GM04504 (cell line): ENCODE measurements at places on chromosomes 4 and X.
A peak's percentile ranks its signal among the peaks of the same experiment; 100 is the strongest.

DNA sequence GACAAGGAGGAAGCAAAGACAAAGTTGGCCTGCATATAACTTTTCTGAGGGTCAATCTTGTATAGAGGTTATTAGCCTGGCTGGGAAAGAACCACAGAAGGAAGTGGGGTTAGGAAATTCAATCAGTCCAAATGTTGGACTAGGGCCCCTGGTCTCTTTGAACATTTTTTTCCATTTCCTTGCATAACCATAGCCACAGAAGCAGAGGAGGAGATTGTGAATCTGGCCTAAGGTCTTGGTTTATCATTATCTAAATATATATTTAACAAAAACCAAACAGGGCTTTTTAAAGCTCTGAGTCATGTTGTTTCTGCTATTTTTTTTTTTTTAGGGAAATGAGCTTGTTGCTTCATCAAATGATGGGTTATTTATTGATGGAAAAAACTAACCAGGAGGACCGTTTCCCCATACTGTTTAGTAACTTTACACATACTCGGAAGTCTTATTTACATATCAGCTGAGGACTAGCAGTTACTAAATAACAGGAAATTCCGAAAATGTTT is 97.7 kb upstream of the ACSL4 start:
- DNase-seq: peak; percentile 20

DNA sequence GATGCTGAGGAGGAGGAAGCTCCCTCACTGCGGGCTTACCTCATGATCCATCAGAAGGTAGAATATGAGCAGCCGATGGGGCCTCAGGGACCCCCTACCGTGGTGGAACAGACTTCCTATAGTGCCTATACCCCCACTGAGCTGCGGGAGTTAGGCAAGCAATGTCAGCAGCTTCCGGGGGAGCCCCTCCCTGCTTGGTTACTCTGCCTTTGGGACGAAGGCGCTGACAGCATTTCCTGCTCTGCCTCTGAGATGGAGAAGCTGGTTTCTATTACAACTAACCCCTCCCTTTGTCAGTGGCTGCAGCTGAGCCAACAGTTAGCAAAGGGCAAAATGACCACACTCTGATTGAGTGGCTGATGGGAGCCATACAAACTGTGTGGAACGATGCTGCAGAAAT is 430.7 kb downstream of the IDS start:
- peak; percentile 22 for DNase-seq

DNA sequence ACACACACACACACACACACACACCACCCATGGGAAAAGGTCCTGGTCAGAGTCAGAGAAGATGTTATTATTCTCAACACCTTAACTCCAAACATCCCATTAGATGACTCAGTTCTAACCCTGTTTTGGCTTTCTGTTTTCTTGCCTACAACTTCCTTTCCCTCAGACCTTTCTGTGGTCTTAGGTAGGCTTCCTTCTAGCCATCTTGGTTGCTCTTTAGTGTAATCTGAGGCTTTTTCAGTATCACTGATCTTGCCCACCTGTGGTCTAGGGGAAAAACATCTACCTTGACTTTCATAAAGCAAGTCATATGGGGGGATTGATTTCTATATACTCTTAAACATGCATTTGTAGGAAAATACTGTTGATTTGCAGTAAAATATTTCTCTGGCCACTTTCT is 56.9 kb downstream of the ATG4A start:
- no peak for DNase-seq

DNA sequence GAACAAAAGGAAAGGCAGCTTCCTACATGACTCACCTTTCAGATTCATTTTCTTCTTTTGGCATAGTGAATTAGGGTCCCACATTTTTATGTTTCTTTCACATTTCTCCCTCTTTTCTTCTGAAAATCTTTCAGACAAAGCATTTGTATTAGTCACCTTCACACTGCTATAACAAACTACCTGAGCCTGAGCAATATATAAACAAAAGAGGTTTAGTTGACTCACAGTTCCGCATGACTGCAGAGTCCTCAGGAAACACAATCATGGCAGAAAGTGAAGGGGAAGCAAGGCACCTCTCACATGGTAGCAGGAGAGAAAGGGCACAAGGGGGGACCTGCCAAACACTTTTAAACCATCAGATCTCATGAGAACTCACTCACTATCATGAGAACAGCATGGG is 36.9 kb downstream of the MAGEA9 start:
- DNase-seq: no peak

DNA sequence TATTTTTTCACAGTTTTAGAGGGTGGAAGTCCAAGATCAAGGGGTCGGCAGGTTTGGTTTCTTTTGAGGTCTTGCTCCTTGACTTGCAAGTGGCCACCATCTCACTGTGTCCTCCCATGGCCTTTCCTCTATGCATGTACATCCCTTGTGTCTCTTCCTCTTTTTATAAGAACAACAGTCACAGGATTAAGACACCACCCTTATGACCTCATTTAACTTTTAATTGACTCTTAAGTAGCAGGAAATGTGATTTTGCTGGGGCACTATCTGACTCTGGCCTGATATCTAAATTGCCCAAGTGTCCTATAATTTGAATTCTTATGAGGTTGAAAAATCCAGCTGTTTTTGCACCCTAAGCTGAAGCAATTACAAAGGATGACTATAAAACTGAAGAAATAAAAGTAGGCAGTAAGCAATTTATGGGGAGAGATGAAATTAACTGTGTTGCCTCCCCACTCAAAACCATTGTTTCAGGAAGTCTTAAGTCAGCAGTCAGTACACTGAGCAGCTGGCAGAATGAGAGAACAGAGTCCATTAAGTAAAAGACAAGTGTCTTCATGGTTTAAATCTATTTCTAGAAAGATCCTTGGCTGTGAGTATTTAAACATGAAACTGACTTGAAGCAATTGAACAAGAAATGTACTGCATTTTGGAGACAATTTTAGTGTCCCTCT is 601.3 kb downstream of the SPRY1 start:
- DNase-seq: no peak

DNA sequence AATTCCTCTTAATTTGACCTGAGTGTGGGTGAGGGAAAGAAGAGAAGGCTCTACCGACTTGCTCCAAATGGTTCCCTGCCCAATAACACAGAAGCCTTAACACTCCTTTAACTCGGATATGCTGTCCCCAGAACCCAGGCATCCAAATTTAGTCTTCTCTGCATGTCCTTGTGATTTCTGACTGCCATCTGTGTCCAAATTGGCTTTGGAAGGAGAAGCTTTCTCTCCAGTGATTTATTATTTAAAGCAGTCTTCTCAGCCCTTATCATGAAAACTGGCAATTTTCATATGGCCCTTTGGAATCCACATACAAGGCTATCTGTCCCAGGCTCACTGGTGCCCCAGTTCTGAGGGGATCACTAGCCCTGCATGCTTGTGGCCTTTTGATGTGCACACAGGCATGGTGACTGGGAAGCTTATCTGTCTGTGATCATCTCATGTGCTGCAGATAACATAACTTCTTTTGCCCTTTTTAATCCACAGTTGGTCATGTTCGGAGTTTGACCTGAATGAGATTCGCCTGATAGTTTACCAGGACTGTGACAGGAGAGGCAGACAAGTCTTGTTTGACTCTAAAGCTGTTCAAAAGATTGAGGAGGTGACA is 56.7 kb downstream of the FNIP2 start:
- no peak for DNase-seq

- no peak for DNase-seq
These were observed 213.5 kb downstream of the CBR4 start for GRCh38 chr4:168796362-168797106.

- no peak for DNase-seq
These were observed 200.4 kb downstream of the ARHGAP24 start for GRCh38 chr4:85675076-85676049.

DNA sequence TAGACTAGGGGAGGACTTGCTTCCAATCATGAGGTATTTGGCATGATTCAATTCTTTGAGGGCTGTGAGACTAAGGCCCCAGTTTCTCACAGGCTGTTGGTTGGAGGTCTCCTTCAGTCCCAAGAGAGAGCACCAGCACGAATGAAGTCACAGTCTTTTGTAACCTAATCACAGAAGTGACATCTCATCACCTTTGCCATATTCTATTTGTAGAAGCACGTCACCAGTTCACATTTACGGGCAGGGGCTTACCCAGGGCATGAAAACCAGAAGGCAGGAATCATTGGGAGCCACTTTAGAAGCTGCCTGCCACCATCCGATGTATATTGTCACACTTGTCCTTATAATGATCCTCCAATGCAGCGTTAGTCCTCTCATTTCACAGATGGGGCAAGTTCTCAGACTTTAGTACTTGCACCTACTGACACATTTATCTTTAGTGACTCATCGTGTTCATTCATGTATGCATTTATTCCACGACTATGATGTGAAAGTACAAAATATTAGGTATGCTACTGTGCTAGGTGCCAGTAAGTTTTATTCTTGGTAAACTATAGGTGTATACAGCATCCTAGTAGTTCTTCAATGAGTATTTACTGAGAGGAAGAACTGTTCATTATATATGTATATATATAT is 163.8 kb upstream of the PGRMC2 start:
- DNase-seq: no peak

- no peak for DNase-seq
These were observed 50.2 kb downstream of the JAKMIP1 start for GRCh38 chr4:6150046-6150735.

DNA sequence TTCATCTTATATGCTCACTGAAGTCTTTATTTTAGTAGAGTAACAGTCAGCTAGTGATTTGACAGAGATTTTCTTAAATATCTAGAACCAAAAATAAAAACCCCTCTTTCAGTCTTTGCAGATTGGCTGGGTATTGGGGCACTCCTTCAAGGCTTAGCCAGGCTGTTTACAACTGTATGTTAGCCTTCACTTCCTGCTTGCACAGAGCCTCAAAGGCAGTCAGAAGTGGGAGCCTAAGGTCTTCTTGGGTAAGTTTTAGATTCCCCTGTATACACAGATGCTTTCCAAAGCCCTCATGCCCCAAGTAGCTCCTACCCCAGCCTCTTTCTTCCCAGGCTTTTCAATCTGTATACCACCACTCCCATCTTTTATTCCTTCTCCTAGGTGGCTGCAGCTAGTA is 136.1 kb upstream of the STIM2 start:
- no peak for DNase-seq

DNA sequence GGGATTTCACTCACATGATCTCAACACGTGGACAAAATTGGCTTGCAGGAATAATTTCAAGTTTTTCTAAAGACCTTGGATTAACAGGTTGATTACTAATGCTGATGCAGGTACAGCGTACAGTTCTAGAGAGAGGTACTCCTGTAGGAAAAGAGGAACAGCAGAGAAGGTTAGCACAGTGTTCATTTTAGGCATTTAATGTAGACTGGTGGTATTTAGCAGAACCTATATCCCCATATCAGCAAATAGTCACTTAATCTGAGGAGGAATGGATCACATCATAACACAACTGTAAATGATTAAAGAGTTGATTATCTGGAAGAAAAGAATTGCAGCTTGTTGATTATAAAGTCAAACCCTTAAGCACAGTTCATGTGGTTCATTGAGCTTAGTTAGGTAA is 620 bp downstream of the CXCL10 start:
- DNase-seq: no peak

GRCh38 chr4:77183777-77184420 is 26.9 kb downstream of the CCNG2 start:
- no peak for DNase-seq

DNA sequence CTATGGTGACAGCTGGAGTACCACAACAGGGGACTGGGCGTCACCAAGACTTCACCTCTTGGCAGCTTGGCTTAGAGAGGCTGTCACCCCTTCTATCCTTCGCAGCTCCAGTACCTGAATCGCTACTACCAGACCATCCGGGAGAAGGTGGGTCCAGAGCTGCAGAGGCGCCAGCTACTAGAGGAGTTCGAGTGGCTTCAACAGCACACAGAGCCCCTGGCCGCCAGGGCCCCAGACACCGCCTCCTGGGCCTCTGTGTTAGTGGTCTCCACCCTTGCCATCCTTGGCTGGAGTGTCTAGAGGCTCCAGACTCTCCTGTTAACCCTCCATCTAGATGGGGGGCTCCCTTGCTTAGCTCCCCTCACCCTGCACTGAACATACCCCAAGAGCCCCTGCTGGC is 11.6 kb upstream of the SASH3 start:
- DNase-seq: no peak

DNA sequence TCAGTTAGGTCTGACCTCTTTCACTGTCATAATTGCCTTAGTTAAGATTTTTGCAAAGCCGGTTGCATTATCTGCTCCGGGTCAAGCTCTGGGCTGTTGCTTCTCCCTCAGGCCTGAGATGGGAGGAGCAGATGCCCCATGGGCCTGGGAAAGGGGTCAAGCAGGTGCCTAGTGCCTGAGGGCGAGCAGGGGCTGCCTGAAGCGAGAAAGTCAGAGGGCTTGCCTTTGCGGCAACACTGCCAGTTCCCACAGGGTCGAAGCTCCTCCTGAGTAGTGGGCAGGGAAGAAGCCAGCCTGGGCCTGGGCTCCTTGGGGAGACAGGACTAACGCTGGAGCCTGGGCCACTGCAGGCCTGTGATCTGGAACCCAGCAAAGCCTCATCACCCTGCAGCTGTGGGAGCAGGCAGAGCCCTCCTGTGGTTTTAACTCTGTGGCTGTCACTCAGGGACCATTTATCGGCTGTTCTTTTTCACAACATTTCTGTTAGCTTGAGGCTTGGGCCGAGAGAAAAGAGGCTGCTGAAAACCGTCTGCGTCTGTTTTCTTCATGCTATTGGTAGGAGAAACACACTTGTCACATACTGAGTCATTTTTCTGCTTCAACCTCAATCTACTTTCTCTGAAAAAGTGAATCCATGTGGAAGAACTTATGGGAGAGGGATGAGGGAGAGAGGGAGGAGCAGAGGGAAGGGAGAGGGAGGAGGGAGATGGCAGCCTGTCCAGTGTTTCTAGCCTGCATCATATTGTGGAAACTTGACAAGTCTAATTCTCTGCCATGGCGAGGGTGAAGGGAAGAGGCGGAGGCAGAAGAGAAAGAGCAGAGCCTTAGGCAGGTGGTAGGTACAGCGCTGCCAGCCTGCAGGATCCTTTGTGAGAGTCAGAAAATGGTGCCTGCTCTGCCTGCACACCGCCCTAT is 68.4 kb downstream of the RHOH start:
- no peak for DNase-seq

GRCh38 chr4:147786031-147786430 is 54.1 kb downstream of the ARHGAP10 start:
- DNase-seq: no peak

- DNase-seq: no peak
These were observed 38.9 kb downstream of the ZDHHC15 start for GRCh38 chrX:75483933-75484332.

DNA sequence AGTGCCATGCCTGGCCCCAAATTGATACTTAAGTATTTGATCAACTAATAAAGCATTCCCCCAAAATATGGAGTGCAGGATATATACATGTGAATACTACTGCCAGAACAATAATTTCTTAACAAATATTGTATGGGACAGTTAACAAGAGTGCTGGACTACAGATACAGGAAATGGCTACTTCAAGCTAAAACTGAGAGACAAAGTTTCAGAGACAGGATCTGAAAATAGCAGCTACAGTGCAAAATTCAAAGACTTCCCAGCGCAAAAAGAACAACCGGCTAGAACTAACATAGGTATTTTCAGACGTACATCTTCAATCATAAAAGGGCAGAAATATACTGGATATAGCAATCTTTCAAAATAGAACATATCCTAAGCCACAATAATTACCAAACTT is 6.3 kb downstream of the ATRX start:
- no peak for DNase-seq

- peak; percentile 35 for DNase-seq
These were observed 7.6 kb upstream of the OPHN1 start for GRCh38 chrX:68440940-68441339.

- DNase-seq: no peak
These were observed 56.2 kb upstream of the TMEM33 start for GRCh38 chr4:41878991-41879491.
